CD4-positive, alpha-beta T cell treated with Interferon alpha-2 for 1 hour (primary cell): ENCODE measurements at places on chromosomes 2 and 18.

DNA sequence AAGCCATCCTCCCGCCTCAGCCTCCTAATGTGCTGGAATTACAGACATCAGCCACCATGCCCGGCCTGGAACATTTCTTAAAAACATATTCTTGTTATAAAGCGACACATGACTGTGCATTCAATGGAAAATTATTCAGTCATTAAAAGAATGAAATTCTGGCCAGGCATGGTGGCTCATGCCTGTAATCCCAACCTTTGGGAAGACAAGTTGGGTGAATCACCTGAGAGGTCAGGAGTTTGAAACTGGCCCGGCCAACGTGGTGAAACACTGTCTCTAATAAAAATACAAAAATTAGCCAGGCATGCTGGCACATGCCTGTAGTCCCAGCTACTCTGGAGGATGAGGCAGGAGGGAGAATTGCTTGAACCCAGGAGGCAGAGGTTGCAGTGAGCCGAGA is 21.6 kb upstream of the RPRD1A start:
- DNase-seq, result no peak

DNA sequence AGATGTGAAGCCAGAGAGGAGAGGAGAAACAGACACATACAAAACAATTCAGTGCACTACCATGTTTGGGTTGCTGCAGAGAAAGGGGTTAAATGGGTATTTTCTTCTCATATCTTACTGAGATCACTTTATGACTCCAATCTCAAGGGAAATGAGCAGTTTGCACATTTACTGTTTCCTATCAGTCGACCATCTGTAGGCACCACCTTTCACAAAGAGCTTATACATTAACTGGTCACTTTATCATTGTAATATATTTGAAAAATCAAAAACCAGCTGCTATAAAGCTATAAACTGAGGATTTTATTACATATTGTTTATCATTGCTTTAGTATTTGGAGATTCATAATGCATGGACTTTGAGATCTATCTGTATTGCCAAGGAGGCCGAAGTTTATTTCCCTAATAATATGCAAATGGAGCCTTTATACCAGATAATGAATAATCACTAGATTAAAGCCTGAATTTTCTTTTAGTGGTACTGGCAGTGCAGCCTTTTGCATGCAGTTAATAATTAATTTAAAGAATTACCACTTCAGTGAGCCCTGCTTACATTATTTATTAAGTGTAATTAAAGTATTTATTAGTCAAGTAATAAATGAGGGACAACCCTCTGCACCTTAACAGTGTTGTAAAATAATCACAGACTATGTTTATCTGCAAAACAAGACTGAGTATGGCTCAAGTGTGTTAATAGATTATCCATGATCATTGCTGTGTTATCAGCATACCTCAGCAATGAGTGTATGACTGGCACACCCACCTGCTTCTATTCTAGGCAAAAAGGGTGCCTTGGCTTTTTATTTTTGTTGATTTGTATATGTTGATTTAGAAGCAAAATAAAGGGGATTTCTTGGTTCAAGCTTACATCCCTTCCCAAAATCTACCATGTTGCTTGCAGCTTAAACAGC is 167.7 kb upstream of the SLC14A2 start:
- no peak for DNase-seq

GRCh38 chr18:41731884-41732283 is 223.2 kb upstream of the PIK3C3 start:
- no peak for DNase-seq

GRCh38 chr2:669323-669722 is 7.9 kb downstream of the TMEM18 start:
- DNase-seq, result no peak

DNA sequence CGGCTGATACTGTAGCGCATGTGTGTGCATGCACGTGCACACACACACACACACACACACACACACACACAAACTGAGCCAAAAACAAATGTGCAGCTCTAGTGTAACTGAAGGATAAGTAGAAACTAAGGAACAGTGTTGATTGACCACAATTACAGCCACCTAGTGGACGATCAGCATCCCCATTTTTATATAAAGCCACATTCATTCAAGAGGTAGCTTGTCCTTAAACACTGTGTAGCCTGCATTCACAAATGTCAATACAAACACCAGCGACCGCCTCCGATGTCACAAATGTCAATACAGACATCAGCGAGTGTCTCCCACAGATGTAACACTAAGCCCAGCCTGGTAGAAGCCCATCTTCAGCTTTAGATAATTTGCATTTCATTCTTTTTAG is 167.4 kb downstream of the PTGR3 start:
- no peak for DNase-seq

DNA sequence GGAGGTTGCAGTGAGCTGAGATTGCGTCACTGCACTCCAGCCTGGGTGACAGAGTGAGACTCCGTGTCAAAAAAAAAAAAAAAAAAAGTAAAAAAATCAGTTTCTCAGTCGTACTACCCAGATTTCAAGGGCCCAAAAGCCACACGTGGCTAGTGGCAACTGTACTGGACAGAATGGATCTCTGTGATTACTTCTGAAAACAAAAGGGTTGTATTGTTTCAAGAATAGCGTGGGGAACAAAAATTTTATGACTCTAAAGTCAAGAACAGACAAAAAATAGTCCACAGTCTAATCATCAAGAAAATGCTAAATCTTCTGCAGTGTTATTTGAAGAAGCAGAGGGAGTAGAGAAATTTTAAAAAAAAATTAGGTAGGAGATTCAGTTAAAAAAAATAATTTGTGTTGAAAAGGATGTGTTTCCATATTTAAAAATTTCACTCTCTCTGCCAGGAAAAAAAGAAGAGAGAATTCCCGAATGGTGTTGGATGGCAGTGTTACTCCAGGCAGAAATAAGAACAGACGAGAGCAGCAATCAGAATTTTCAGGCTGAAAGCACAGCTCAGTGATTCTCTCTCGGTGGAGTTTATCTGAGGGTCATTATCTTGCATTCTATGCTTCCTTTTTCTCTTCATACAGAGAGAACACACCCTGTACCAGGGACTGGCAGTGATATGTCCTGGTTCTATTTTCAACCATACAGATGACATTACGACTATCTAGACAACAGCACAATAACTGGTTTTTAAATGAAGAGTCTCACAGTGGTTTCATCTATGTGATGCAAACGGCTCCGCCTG is 61.8 kb downstream of the CABYR start:
- DNase-seq, result no peak

DNA sequence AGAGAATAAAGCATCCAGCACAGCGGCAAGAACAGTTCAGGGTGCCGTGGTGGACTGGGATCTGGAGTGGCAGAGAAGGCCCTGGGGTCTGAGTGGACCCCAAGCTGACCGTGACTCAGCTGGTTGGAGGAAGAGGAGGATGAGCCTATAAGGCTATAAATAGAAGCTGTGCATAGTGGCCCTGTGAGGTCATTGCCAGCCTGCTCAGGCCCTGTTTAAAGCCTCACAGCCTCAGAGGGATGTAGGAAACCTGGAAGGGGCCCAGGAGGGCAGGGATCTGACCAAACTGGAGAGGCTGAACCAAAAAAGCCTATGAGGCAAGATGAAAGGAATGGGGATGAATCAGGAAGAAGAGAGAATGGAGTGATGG is 11.3 kb upstream of the DES start:
- no peak for DNase-seq

DNA sequence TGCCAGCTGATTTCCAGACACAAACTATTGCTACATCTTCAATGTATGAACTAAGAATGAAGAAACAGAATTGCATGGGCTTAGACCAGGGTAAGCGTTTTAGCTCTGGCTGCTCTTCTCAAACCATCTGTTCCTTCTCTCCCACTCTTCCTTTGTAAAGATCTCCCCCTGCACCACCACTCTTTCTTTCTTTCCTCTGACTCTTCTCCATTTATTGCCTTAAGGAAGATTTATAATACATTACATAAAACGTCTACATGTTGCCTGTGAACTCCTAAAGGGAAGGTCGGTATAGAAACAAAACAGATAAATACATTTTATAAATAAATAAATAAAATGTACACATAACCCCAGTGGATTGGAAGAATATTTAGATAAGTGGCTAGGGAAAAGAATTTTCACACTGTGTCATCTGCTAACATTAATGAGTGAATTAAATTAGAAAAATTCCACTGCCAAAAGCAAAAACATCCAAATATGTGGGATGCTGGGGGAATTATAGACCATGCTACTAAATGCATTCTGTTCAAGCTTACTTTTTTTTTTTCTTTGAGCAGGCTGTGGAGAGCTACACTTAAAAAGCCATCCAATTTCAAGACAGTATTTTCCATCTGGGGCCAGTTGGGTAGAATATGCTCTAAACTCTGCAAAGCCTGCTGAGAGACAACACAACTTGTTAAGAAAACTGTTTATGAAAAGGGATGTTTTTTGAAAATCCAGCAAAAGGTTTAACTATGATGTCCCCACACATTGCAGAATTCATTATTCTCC is 41.5 kb downstream of the NCKAP5 start:
- no peak for DNase-seq

GRCh38 chr2:10832203-10832936 is 19.8 kb upstream of the PDIA6 start:
- DNase-seq, result peak; percentile 76

DNA sequence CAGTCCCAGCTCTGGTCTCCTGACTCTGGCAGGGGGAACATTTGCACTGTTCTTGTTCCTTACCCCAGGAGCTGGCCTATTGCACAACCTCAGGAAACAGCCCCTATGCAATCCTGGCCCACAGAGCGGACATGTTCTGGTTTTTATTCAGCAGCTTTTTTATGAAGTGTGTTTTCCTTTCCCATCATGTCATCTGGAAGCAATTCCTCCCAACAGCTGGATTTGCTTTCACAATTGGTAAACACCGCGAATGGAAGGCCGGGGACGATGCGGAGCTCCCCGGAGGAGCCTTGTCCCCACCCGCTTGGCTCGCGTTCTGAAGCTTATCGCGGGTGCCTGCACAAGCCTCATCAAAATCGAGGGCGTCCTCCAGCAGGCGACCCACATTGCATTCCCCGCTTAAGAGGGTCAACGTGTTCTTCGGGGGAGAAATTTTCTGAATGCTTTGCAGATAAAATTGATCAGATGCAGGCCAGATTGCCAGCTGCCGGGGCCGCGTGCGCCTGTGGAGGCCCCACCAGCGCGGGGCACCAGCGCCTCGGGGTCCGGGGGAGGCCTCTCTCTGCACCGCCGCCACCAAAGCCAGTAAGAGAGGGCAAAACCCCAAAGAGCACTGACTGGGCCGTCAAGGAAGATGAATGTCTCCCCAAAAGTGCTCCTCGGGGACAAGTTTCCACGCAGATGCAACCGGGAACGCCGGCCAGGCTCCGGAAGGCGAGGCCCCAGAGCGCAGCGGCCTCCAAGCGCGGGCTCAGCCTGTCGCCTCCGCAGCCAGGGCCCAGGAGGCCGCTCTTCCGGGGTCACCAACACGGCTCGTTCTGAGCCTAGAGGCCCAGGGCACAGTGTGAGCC is 60.3 kb upstream of the SP3 start:
- DNase-seq, result peak; percentile 27

GRCh38 chr2:85878719-85879370 is 9.9 kb downstream of the ST3GAL5 start:
- no peak for DNase-seq

DNA sequence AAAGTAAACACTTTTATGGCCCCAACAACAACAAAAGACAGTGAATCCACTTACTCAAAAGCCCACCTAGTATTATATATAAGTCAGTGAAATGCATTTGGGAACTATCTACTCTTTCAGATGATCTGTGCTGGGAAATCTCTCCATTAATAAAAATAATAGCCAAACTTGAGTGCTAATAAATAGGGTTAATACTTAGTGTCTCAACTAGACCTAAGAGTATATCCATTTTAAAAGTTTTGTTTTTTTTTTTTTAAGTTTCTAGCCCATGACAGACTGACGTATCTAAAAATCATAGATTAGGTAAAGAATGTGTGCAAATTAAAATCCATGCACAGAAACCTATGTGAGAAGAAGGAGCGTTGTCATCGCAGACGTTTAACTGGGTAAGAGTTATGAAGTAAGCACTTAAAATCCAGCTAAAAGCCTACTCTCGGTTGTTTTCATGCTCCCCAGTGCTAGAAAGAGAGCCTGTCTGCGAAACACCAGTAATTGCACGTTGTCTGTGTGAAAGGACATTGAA is 83.4 kb upstream of the PELI1 start:
- no peak for DNase-seq

DNA sequence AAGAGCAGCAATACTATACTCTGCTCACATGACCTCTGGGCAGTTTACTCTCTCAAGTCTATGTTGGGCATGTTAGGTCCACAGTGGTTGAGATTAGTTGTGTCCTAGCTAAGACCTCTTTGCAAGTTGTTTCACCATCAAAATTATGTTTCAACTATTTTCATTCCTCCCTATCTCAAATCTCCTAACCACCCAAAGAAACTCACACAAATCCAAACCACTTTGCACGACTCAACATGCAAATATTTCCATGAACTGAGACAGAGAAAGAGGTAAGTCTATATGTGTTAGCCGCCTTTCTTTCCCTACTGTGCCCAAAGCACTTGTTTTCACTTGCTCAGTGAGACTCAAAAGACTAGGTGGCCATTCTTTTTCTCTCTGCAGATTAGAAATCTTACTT is 546.8 kb downstream of the TNS1 start:
- no peak for DNase-seq

- no peak for DNase-seq
Observed at GRCh38 chr2:69054431-69054830, 41.5 kb downstream of the ANTXR1 start.

GRCh38 chr2:26758790-26759321 is 5.2 kb upstream of the SLC35F6 start:
- DNase-seq, result no peak

DNA sequence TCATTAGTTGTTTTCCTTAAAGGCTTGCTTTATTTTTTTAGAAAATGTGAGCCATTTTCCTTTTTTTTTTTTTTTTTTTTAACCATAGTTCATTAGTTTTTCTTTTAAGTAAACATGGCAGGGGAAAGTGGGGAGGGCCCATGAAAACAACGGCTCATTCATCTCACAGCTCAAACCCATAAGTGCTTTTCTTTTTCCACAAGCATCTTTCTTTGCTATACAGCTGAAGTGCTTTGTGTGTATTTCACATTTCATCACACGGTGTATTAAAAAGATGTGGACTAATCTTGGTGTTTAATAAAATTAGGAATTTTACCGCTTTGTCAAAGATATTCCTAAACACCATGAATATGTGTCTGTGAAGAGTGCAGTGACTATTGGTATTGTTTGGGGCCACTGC is 41.6 kb downstream of the RHBDD1 start:
- DNase-seq, result no peak

- no peak for DNase-seq
Observed at GRCh38 chr2:190837952-190838361, 42.7 kb upstream of the GLS start.

DNA sequence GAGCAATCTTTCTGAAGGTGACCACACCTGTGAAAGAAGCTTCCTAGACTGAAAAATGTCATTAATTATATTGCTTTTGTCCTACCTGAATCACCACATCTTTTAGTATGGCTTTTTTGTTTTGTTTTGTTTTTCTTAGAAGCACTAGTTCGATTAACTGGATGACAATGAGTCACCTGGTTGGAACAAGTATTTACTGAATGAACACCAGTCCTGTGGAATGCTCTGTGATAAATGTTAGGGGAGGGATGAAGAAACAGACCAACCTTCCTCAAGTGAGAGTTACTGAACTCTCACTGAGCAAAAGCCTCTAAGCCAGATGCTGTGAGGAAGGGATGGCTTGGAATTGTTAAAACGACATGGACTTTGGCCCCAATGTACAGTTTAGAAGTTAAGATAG is 26.8 kb upstream of the DCC start:
- DNase-seq, result no peak

- no peak for DNase-seq
Observed at GRCh38 chr18:56721031-56721430, 69.9 kb downstream of the WDR7 start.
